ENCODE measurements at places on chromosomes 13 and 19.

- H3K36me3 ChIP-seq = peaks cover 2% of the 10 kb centered on the region
- H3K27ac ChIP-seq = no peak overlapping the region
Observed at GRCh38 chr19:13095393-13095784, 7.3 kb downstream of the LYL1 start.

- no peak for DNase-seq
- H3K36me3 ChIP-seq = no peaks in the 10 kb centered on the region
- no peak overlapping the region for H3K4me3 ChIP-seq
Observed at GRCh38 chr13:54492995-54493394, 1464.4 kb downstream of the OLFM4 start.

DNA sequence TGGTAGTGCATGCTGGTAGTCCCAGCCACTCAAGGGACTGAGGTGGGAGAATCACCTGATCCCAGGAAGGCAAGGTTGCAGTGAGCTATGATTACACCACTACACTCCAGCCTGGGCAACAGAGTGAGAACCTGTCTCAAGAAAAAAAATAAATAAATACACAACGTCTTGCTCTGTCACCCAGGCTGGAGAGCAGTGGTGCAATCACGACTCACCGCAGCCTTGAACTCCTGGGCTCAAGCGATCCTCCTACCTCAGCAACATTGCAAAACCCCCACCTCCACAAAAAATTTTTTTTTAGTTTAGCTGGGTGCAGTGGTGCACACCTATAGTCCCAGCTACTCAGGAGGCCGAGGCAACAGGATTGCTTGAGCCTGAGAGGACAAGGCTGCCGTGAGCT is 8.8 kb downstream of the TPM4 start:
- peaks cover 97% of the 10 kb centered on the region for H3K36me3 ChIP-seq
- H3K4me1 ChIP-seq = peaks cover 13% of the 10 kb centered on the region
- no peak overlapping the region for H3K4me3 ChIP-seq
- peak; percentile 67 for DNase-seq

DNA sequence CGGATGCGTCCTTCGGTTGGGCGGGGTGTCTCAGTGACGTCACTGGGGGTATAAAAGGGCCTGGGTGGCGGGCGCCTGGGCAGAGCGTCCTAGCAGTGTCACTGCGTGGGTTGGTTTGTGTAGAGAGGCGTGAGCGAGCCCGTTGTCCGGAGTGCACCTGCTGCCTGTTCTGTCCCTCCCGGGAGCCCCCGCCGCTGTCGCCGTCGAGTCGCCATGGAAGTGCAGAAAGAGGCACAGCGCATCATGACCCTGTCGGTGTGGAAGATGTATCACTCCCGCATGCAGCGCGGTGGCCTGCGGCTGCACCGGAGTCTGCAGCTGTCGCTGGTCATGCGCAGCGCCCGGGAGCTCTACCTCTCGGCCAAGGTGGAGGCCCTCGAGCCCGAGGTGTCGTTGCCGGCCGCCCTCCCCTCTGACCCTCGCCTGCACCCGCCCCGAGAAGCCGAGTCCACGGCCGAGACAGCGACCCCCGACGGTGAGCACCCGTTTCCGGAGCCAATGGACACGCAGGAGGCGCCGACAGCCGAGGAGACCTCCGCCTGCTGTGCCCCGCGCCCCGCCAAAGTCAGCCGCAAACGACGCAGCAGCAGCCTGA is 2.9 kb downstream of the IER2 start:
- H3K27ac ChIP-seq = peak overlapping the region; percentile 77
- H3K4me3 ChIP-seq = peak overlapping the region; percentile 91
- peak; percentile 98 for DNase-seq
- peaks cover 27% of the 10 kb centered on the region for H3K4me1 ChIP-seq
- peaks cover 8% of the 10 kb centered on the region for H3K36me3 ChIP-seq

DNA sequence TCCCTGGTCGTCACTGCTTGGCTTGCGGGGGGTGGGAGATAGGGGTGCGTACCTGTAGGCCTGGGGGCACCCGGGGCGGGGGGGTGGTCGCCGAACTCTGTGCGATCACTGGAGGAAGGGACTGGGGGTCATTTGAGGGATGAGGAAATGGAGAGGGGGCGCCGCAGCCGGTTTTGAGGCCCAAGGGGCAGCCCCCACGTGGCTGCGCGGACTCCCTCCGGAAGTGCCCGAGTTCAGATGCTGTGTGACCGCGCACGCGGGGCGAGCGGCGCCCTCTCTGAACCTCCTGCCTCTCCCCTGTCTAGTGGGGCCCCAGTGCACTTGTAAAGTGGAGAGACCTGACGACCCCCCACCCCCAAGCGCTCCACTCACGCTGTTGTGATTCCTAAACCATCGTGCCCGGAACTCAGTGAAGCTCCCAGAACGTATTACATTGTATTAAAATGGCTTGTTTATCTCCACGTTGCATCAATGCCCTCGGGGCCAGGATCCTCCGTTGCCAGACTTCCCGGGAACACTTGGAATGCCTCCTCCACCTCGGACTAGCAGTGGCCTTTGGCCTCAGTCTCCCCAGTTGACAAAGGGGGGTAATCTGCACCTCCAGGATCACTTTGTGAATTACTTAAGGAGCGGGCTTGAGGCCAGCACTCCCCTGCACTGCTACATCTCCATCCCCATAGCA is 3.0 kb upstream of the NANOS3 start:
- H3K4me1 ChIP-seq = peaks cover 7% of the 10 kb centered on the region
- peaks cover 4% of the 10 kb centered on the region for H3K27me3 ChIP-seq
- DNase-seq = no peak
- no peaks in the 10 kb centered on the region for H3K36me3 ChIP-seq
- H3K4me3 ChIP-seq = peak overlapping the region; percentile 33

DNA sequence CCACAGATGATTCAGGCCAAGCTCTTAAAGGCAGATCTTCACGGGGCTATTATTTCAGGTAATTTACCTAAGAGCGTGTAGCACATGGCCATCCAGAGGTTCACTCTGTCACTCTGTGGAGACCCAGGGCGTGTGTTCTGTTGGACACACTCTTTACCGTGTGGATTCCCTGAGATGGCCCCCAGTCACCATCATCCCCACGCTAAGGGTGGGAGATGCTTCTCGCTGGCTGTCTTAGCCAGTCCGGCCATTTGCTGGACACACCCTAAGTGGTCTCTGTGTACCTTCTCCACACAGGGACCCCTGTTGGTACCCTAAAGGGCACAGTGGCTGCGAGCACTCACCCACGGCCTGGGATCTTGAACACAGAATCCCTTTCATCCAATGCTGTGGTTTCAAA is 6.0 kb downstream of the POP4 start:
- no peak for DNase-seq
- no peak overlapping the region for H3K27ac ChIP-seq
- H3K4me3 ChIP-seq = no peak overlapping the region
- H3K4me1 ChIP-seq = peaks cover 3% of the 10 kb centered on the region
- peaks cover 69% of the 10 kb centered on the region for H3K36me3 ChIP-seq
- H3K27me3 ChIP-seq = no peaks in the 10 kb centered on the region

- no peaks in the 10 kb centered on the region for H3K4me1 ChIP-seq
- H3K4me3 ChIP-seq = no peak overlapping the region
- no peaks in the 10 kb centered on the region for H3K36me3 ChIP-seq
Observed at GRCh38 chr19:28319918-28320317, 893.0 kb downstream of the UQCRFS1 start.

GRCh38 chr19:48950159-48950558 is 4.5 kb upstream of the BAX start:
- no peak overlapping the region for H3K4me3 ChIP-seq
- no peak for DNase-seq
- no peaks in the 10 kb centered on the region for H3K27me3 ChIP-seq
- H3K27ac ChIP-seq = no peak overlapping the region
- H3K4me1 ChIP-seq = peaks cover 6% of the 10 kb centered on the region

GRCh38 chr19:42345191-42345812 is 19.9 kb downstream of the MEGF8 start:
- H3K36me3 ChIP-seq = peaks cover 23% of the 10 kb centered on the region
- no peaks in the 10 kb centered on the region for H3K27me3 ChIP-seq
- H3K4me1 ChIP-seq = peaks cover 1% of the 10 kb centered on the region
- no peak overlapping the region for H3K4me3 ChIP-seq

DNA sequence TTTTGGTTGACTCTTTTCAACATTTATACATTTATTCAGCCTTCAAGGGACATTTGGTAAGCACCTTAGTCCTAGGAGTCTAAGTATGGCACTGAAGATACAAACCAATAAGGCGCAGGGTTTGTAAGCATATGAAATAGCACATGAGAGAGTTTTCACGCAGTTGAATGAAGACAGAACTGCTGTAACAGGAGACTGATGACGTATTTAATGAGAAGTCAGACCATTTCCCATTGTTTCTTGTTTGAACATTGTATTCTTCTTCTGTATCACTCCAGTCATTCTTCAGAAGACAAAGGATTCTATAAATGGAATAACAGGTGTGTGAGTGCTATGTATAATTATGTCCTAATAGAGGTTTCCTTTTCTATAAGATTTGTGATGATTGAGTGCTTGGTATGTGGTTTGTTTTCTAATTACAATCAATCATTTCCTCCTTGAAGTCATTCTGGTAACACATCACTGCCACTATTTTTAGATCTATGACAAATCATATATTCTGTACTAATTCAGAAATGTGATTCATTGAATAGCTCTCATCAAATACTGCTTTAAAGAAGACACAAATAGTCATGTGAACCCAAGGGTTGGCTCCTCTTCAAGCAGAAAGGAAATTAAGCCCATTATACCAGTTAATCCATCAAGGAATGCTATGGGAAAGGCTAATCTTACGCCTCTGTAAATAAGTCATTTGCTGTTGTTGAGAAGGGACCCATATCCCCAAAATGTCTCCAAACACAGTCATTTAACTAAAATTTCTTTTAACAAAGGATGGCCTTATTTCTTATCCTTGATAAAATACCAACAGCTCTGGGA is 222.8 kb upstream of the NBEA start:
- no peak for DNase-seq
- H3K27me3 ChIP-seq = no peaks in the 10 kb centered on the region
- H3K4me3 ChIP-seq = no peak overlapping the region
- no peak overlapping the region for H3K27ac ChIP-seq

DNA sequence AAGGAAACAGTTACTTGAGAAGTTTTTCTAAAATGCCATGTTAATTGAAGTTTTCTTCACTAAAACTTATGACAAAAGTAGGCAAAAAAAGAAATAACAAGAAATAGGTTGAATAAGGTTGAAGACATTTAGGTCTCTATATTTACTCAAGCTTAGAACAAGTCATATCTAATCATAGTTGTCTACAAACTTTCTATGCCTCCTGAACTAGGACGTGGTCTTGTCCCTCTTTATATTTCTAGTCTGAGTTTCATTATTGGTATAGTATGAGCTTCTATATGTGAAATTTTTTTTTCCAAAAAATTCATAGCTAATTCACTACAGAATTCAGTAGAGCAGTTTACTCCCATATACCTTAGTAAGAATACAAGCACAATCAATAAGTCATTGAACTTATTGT is 836.4 kb downstream of the SLITRK6 start:
- H3K27me3 ChIP-seq = no peaks in the 10 kb centered on the region
- no peak for DNase-seq
- no peaks in the 10 kb centered on the region for H3K36me3 ChIP-seq
- H3K4me3 ChIP-seq = no peak overlapping the region
- H3K27ac ChIP-seq = no peak overlapping the region
- no peaks in the 10 kb centered on the region for H3K4me1 ChIP-seq

DNA sequence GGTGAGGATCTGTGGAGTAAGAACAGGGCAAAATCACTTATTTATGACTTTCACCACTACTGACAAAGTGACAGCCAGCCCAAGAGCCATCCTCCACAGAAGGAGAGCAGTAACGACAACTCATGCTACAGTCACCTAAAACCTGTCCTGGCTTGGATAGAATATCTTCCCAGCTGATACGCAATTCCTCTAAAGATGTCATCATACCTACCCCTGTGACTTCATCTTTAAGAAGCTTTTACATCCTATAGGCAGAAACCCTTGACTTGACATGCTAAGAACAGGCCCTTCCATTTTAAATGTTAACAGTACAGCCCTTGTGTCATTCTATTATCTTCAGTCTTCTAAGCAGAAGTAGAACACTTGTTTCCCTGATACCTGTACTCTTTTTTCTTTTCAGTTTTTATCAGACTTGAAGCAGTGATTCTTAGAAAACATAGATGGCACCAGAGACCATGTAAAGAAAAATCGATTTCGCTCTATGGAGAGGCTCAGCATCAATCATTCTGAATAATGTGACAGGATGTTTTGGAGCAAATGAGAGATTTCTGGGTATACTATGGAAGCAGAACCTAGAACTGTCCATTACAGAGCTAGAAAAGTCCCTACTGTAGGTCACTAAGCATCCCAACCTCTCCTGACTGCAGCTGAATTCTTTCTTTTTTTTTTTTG is 20.1 kb downstream of the STOML3 start:
- no peak for DNase-seq
- H3K36me3 ChIP-seq = no peaks in the 10 kb centered on the region
- peaks cover 6% of the 10 kb centered on the region for H3K27me3 ChIP-seq
- H3K27ac ChIP-seq = no peak overlapping the region
- no peak overlapping the region for H3K4me3 ChIP-seq

DNA sequence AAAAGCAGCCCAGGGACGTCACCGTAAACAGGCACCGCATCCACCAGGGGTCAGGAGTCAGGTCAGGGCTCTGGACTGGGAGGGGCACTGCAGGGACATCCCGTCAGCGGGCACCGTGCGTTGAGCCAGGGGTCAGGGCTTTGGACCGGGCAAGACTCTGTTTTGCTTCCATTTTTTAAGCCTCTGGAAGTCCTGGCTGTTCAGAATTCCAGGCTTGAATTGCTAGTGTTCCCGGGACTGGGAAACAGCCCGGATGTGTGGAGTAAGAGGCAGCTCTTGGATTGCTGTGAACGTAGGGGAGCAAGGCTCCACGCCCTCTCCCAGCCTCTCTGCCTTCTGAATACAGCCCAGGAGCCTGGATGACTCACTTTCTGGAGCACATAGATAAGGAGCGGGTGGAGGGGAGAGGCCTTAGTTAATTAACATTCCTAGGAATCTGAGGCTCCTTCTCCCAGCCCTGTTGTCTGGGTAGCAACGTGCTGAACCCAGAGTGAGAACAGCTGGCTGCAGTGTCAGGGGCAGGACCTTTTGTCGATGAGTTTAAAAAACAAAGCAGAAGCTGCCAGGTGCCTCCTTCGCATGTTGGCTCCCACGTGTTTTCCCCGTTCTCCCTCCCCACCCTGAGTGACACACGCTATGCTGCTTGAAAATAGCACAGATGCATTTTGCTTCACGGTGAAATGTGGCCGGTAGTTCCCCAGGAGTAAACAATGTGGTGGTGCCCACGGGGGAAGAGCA is 21.9 kb downstream of the ATP11A start:
- no peak overlapping the region for H3K4me3 ChIP-seq
- H3K36me3 ChIP-seq = no peaks in the 10 kb centered on the region
- peak; percentile 98 for DNase-seq
- H3K27me3 ChIP-seq = no peaks in the 10 kb centered on the region
- H3K4me1 ChIP-seq = peaks cover 16% of the 10 kb centered on the region

GRCh38 chr13:44785401-44785800 is 203.9 kb downstream of the NUFIP1 start:
- H3K36me3 ChIP-seq = no peaks in the 10 kb centered on the region
- no peaks in the 10 kb centered on the region for H3K27me3 ChIP-seq
- DNase-seq = no peak
- H3K27ac ChIP-seq = no peak overlapping the region

GRCh38 chr13:23644527-23645138 is 74.4 kb downstream of the TNFRSF19 start:
- no peaks in the 10 kb centered on the region for H3K36me3 ChIP-seq
- H3K27me3 ChIP-seq = no peaks in the 10 kb centered on the region
- no peak overlapping the region for H3K27ac ChIP-seq
- no peaks in the 10 kb centered on the region for H3K4me1 ChIP-seq
- H3K4me3 ChIP-seq = no peak overlapping the region

- no peaks in the 10 kb centered on the region for H3K4me1 ChIP-seq
- no peaks in the 10 kb centered on the region for H3K27me3 ChIP-seq
- no peaks in the 10 kb centered on the region for H3K36me3 ChIP-seq
- no peak overlapping the region for H3K4me3 ChIP-seq
Observed at GRCh38 chr13:59182241-59182640, 981.5 kb downstream of the DIAPH3 start.

Measured in mesenchymal stem cell (in vitro differentiated cells and primary cell).